ENCODE measurements at places on chromosomes 13 and 19.

DNA sequence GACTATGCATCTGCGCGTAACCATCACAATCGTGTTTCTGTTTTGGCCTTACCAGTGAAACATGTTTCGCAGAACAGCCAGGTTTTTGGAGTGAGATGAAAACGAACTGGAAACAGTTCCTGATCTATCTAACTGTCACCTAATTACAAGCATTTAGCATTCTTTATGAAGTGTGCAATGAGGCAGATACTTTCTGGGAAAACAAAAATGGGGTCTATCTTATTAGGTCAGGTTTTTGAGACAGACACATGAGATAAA, 182.8 kb downstream of the LMO7 start:
- DNase-seq, result no peak

- DNase-seq, result no peak
These were observed 74.3 kb downstream of the CRYL1 start for GRCh38 chr13:20451397-20451796.

DNA sequence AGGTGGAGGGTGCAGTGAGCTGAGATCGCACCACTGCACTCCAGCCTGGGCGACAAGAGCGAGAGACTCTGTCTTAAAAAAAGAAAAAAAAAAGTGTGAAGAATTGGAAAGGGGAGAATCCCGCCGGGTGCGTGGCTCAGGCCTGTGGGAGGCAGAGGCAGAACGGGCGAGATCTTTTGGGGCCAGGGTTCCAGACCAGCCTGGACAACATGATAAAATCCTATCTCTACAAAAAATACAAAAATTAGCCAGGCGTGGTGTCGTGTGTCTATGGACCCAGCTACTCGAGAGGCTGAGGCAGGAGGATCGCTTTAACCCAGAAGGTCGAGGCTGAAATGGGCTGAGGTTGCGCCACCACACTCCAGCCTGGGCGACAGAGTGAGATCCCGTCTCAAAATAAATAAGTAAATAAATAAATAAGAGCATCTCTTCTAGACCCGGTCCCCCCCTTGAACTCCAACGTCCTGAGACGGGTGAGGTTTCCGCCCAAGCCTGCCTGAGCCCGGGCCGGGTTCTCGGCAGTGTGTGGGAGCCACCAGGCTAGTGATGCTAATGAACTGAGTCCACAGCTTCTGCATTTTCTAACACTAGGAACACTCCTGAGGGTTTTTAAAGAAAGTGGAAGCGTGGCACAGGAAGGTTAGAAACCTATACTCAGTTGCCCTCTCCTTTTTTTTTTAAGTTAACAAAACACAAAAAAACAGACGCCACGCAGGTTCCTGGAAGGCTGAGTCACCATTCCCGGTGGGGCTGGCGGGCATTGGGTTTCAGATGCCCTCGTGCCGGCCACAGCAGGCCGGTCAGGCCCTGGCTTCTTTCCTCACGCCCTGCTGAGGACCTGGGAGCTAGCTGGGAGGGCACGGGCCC, 22.0 kb downstream of the GPX4 start:
- DNase-seq, result no peak

DNA sequence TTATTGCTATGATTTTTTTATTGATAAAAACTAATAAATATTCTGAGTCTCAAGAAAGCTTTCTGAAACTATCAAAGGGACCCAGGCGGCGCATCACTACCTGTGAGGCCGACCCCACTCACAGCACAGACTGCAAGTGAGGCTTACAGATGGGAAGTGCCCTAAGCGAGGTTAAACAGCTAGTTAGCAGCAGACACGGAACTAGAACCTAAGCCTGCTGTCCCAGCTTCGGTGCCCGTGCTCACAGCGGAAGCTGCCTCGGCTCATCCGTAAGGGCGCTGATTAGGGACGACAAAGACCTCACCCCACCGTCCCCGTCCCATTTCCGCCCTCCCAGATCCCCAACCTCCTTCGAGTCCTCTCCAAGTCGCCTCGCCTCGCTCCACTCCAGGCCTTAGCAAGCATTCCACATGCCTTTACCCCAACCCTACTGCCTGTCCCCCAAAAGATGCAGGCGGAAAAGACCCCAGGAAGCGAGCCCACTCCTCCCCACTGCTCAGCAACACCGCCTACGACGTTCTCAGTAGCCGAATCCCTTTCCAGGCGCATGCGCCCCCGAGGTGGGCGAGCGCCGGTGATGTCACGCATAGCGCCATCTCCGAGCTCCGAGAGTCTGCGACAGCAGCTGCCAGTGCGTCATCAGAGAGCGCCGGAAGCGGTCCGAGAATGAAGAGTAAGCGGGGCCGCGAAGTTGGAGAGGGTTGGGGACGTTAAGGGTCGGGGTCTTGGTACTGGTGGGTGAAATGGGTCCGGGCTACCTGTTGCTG, at the start of gene POP4:
POP4 (plus strand) TSS at position 631 of the 767 bp plus-strand sequence; CDS start at position 667, 36 bp downstream.
- DNase-seq, result peak; percentile 98

DNA sequence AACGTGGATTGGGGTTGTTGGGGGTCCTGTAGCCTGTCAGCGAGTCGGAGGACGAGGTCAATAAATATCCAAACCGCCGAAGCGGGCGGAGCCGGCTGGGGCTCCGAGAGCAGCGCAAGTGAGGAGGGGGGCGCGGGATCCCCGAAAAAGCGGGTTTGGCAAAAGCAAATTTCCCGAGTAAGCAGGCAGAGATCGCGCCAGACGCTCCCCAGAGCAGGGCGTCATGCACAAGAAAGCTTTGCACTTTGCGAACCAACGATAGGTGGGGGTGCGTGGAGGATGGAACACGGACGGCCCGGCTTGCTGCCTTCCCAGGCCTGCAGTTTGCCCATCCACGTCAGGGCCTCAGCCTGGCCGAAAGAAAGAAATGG, 754 bp upstream of the SIX5 start:
- DNase-seq, result peak; percentile 67

- peak; percentile 59 for DNase-seq
These were observed 7.1 kb upstream of the NFIC start for GRCh38 chr19:3359015-3359918.

DNA sequence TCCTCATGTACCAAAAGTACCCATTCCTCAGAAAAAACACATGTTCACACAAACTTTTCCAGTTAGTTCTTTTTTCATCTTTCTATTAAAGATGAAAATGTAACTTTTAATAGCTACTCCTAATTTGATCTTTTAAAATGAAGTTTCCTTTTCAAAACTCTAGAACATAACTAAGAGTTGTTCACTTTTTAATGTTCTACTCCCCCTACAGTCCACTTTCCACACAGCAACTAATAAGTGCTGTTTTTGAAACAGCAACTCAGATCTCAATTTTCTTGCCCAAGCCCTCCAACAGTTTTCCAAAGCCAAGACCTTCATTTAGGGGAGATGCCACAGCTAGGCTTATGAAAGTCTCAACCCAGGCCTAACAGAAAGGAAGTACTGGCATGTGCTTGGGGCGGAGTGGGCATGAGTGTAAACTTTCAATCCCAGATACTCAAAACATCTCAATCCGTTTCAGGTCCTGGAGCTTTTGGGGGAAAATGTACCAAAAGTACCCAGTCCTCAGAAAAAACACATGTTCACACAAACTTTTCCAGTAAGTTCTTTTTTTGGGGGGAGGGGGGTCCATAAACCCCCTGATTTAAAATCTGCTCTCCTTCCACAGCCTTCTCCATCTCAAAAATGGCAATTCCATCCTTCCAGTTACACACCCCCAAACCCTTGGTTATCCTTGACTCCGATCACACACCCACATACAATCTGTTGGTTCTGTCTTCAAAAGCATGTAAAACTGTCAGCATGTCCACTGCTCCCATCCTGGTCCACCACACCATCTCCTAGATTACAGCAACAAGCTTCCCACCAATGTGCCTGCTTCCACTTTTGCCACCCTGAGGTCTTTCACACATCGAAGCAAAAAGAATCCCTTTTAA, 2.0 kb downstream of the FBL start:
- DNase-seq, result peak; percentile 44

DNA sequence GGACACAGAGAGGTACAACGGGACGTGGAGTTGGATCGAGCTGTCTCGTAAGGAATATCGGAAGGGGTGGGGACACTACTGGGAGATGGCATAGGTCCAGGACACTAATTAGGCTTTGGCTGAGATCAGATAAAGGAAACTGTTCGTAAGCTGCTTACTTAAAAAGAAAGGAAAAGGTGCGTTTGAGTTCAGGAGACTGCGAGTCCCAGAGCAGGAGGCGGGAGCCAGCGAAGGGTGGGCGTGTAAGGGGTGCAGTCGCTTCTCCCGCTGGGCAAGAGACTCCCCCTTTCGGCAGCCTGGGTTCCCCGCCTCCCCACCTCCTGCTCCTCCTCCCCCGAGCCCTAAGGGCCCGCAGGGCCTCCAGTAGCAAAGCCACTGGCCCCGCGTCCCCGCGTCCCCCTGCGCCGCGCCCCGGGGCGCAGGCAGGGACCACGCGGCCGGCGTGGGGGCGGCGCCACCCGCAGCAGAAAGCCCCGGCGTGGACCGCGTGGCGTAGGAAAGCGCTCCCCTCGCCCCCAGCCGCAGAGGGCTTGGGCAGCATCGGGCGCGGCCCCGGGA, 547 bp downstream of the ABCC4 start:
- DNase-seq, result peak; percentile 6

GRCh38 chr13:30022256-30022655, 171.8 kb upstream of the UBL3 start:
- DNase-seq, result no peak

DNA sequence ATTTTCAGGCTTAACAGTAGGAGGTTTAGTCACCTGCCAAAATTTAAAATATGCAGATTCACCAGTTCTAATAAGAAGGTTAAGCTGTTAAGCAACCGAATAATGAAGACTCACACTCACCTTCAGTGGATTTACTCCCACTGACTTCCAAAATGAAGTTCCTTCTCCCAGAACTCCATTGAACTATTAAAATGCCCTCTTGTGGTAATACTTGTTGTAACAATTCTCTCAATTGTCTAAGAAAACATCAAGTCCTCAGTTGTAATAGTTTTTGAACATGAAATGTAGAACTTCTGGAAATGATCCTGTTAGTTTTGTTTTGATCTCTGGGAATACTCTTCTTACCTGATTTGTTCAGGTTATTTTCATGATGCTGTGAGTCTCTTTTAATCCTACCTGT, 522.0 kb upstream of the ATXN8OS start:
- no peak for DNase-seq

DNA sequence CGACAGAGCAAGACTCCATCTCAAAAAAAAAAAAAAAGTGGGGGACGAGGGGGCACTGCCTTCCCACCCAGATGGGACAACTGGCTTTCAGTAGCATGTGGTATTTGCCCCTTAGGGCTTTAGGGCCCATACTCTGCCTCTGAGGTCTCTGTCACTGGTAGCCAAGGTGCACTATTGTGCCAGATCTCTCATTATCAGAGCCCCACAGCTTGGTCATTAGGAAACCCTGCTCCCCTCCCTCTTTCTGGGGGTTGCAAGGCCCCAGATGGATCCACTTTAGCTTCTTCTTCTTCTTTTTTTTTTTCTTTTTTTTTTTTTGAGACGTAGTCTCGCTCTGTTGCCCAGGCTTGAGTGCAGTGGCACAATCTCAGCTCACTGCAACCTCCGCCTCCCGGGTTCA, 11.2 kb upstream of the ZNF358 start:
- DNase-seq, result no peak

GRCh38 chr13:81089371-81090157, 748.6 kb upstream of the SPRY2 start:
- no peak for DNase-seq

DNA sequence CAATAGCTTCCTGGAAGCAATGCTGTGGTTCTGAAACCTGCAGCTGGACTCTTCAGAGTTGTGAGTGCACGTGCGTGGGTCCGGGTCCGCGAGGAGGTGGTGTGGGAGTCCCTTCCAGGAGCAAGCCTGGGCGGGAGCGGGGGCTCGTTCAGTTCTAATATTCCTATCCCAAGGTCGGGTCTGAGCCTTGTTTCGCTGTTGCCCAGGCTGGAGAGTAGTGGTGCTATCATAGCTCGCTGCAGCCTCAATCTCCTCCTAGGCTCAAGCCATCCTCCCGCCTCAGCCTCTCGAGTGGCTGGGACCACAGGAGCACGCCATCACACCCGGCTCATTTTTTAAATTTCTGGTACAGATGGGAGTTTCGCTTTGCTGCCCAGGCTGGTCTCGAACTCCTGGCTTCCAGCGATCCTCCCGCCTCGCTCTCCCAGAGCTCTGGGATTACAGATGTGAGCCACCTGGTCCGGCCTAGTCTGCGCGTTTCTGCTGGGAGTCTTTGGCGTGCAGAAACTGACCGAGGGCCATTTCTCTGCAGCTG, 625 bp downstream of the ZFP82 start:
- DNase-seq, result no peak

DNA sequence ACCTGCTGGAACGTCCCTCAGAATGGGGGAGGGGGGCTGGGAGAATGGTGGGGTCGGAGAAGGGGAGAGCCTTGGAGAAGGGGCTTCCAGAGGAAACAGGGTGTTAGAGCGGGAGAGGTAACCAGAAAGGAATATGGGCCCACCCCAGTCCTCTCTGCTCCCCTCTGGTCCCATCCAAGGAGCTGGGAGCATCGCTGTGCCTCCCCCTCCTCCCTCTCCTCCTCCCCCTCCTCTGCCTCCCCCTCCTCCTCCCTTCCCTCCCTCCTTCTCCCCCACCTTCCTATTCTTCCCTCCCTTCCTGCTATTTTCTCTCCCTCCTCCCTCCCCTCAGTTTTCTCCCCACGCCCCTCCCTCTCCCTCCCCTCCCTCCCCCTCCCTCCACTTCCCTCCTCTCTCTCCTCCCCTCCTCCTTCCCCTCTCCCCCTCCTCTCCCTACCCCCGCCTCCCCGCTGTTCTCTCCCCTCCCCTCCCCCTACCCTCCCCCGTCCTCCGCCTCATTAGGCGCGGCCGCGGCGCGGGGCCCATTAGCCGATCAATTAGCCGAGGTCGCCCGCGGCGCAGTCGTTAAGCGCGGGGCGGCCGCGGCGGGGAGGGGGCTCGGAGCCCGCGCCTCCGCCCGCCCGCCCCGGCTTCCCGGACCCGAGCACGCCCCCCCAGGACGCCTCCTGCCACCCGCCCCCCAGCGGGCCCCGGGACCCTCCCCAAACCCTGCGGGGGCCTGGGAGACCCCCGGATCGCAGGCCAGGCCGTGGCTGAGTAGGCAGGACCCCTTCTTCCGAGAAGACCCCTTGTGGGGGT, 15.4 kb downstream of the TLE5 start:
- DNase-seq, result no peak

- DNase-seq, result no peak
These were observed 140.2 kb downstream of the TNFRSF19 start for GRCh38 chr13:23710366-23710765.

DNA sequence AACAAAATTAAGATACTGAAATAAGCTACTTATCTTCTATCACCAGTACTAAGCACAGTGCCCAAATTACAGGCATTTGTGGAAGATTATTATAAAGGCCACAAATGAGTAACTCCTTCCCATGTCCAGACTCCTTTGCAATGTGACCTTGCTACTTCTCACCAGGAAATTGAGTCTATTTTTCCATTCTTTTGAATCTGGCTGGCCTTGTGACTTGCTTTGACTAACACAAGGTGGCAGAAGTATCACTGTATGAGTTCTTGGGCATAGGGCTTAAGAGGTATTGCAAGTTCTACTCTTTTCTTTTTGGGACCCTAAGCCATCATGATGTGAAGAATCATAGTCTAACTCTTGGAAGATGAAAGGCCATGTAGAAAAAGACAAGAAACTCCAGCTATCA, 49.9 kb downstream of the UGGT2 start:
- DNase-seq, result no peak

DNA sequence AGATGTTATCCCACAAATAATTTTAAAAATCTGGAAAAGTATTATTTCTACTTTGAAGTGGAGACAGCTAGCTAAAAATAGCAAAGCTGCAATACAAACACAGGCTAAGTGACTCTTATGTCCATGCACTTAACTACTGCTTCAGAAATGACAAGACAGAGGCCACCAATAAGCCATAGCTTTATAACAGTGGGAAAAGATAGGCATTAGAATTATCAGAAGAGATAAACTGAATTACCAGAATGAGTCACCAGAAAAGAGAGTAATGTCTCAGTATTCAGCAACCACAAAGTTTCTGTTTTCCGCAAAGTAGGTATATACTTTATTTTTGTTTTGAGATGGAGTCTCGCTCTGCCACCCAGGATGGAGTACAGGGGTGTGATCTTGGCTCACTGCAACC, 17.1 kb downstream of the CLN5 start:
- no peak for DNase-seq
